ENCODE measurements at places on chromosomes 7 and 10. TPM values are rescaled to one million over a fixed set of nuclear protein-coding genes. Genes with fewer than 3 reads are reported as not detected.

The CFTR gene
- total RNA-seq, result 1.7 TPM

The HOXA13 gene
- not detected for total RNA-seq

The SAMD9 gene
- 20.5 TPM for total RNA-seq

The AGR2 gene
- total RNA-seq, result not detected

The TLL2 gene
- 0.27 TPM for total RNA-seq

The LLCFC1 gene
- total RNA-seq, result not detected

The RSPH10B2 gene
- total RNA-seq, result 0.05 TPM

Data from mammary microvascular endothelial cell (primary cell).